ENCODE measurements at places on chromosomes 1 and 21.

DNA sequence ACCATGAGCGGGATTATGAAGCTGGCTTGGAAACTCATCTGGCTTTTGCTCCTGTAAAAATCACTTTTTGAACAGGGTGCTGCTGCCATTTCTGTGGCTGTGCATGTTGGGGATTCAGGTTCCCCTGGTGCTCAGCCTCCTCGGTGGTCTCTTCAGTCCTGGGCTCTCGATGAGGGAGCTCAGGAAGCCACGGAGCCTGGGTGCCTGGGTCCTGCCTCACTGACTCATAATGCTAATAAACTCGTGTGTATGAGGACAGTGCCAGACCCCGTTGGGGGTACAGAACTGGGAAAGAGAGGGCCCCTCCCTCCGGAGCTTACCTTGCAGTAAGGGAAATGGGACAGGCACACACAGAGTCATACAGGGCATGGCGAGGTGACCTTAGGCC is 5.8 kb downstream of the COQ8A start:
- no peak for DNase-seq

- DNase-seq = no peak
Observed at GRCh38 chr1:20329793-20330542, 39.3 kb downstream of the VWA5B1 start.

GRCh38 chr1:170215072-170215885 is 69.5 kb downstream of the NTMT2 start:
- no peak for DNase-seq

DNA sequence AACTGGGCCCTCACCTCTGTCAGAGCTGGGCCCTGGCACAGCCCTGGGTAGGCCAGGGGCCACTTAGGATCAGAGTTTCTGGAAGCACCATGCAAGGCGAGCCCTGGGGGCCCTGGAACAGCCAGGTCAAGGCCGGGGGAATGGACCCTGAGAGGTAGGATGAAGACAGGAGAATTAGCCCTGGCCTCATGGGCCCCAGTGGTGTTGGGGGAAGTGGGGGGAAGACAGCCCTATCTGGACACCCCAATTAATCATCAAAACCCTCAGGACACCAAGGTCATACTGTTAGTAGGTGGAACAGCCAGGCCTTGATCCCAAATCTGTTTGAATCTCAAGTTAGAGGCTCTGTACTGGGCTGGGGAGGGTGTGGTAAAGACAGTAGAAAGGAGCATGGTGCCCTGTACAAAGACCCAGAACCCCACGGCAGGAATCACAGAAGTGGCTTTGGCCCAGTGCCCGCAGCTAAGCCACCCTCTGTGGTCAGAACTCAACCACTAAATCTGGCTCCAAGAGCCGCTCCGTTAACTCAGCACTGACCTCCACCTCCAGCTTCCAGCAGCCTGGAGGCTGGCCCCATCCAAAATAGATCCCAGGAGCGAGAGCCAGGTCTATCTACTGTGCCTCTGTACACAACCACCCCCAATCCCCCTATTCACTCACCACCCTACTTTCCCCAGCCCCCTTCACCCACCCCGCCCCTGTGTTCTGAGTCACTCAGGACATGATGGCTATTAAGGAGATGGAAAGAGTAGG is 14.0 kb upstream of the TRIM63 start:
- DNase-seq = no peak

- DNase-seq = no peak
Observed at GRCh38 chr1:61539720-61540462, 185.1 kb downstream of the TM2D1 start.

DNA sequence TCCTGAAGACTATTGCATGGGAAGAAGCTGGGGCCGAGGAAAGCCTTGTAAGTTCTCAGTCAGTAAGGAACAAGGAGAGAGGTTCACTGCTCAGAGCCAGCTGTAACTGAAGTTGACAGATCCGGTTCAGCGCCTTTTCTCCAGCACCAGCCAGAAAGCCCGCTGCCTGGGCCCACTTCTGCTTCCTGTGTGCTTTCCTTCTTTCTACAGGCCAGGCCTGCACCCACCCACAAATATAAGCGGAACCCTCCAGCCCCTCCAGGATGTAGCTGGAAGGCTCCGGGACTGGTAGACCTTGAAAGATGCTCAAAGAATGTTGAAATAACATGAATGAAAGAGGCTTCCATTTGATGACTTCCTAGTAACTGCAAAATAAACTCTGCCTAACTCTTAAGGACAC is 38.8 kb downstream of the PARP1 start:
- DNase-seq = no peak

DNA sequence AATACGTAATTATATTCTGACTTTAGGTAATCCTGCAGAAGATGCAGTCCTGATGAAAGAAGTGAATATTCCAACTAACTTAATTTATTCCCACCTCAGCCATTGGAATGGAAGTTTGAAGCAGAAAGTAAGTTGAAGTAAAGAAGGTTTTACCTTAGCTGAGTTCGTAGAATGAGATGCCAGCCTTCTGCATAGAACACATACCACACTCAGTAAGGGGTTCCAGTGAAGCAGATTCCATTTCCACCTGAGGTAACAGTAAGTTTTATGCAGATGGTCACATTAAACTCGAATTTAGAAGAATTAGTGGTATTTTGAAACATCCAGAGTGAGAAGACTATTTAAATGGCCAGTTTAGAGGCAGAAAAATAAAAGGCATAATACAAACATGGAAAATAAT is 20.2 kb downstream of the RBM11 start:
- DNase-seq = no peak
